ENCODE measurements at places on chromosomes 3 and 15. TPM values are rescaled to one million over a fixed set of nuclear protein-coding genes. Genes with fewer than 3 reads are reported as not detected.

DNA sequence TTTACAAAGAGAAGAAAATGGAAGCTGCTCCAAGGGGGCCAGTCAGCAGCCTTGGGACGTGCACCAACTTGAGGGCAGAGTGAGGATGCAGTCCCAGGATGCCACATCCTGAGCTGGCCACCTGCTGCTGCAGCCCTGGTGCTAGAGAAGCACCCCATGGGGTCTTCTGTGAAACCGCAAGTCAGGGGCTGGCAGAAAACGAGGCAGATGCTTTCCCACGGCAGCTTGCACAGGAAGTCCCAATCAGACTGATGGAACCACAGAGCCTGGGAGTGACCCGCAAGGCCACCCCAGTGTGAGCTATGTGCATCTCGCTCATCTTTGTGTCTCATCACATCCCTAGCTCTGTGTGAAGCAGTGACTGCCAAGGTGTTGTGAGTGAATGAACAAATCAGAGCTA lies 76.5 kb downstream of the NUP210 start:
- DNase-seq: no peak

- no peak for DNase-seq
Observed at GRCh38 chr15:100903168-100903554, 16.0 kb upstream of the LRRK1 start.

- no peak for DNase-seq
Observed at GRCh38 chr3:181230258-181230657, 240.7 kb upstream of the DNAJC19 start.

DNA sequence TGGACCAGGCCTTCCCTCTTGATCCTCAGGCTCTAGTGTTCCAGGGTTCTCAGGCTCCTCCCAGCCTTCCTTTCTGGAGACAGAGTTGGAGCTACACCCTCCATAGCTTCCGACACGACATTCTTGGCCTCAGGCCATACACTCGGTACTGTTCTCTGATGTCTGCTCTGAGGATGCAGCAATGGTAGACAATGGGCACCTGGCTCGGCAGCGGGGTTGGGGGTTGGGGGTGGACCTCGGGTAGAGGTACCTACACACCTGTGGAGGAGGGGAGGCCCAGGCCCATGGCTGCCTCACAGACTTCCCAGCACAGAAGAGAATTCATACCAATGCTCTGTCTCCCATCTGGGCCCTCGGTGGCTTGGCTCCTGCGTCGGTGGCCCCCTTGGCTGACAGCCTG lies 21.4 kb downstream of the CCDC13 start:
- DNase-seq: no peak

DNA sequence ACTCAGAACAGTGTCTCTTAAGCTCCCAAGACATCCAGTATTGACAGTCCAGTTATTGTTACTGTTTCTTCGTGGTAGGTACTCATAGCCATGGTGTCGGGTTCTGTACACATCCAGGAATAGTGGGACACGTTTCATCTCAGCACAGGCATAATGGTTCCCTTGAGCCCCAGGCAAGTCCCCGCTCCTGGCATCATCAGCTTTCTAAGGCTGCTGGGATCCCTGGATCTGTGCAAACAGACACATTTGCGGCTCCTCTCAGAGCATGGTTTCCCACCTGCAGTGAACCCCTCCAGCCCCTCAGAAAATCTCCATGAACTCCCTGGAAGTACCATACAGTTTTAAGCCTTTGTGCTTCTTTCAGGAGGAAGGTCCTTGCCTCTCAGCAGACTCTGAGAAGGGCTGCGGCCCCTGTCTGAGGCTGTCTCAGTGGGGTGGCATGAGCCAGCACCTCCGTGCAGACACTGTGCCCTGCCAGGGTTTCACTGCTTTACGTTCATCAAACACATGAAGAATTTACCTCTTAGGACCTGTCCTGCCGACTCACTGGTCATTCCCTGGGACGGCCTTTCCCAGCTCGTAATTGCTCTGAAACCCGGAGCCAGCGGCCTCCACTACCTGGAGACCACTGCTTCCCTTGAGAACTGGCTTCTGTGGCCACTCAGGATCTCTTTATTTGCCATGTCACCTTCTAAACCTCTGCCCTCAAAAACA lies 124.9 kb downstream of the LRRK1 start:
- DNase-seq: peak; percentile 1

Gene KCNMB2
- total RNA-seq: 0.82 TPM

DNA sequence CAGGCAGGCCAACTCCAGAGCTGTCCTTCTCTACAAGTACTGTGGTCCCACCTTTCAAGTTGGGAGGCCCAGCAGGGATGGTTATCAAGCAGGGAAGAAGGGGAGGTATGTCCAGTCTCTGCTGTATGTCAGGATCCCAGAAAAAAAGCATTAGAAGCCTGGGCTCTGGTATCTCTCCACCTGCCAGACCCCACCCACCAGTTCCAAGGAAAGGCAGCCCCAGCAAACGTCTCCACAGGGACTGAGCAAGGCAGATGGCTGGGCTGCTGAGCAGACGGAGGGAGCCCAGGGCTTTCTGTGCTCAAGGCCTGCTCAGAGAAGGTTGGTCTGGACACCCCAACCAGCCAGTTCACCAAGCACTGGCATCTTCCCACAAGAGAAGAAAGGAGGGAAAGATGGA lies 287.8 kb downstream of the XXYLT1 start:
- DNase-seq: no peak

- peak; percentile 32 for DNase-seq
Observed at GRCh38 chr15:90873998-90874605, 5.7 kb downstream of the FURIN start.

Gene AGBL1
- total RNA-seq: 0.40 TPM

Gene CIDEC
- total RNA-seq: 1.00 TPM

DNA sequence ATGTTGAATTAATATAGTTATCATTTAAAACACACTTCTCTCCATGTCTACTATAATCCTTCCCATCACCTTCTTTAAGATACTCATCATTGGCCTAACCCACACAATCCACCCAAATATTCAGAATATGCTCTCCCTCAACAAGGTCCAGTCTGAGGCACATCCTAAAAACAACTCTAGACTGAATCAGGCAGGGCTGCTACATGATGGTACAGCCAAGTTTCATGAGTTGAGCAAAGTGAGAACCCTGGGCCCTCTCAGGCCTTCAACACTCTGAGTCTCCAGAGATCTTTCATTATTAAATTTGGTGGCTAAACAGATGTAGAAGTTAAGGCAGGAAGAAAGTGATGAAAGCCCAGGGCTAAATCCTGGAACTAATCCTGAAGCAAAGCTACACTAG lies 16.2 kb downstream of the ZNF148 start:
- no peak for DNase-seq

DNA sequence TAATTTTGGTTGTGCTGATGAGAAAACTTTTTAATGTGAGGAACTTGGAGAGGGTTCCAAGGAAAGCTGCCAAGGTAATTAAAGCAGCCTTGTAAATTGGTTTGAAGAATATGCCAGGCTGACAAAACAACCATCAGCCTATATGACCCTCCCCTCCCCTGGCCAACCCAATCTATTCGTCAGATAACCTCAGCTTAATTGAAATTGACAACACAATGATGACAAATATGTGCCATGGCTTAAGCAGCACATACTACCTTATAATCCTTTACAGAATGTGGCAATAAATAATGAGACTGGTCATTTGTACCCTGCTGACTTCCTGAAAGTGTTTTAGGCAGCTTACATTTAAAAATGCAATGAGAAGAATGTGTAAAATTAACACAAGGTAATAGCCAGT lies 118.2 kb downstream of the EFHB start:
- DNase-seq: no peak

- no peak for DNase-seq
Observed at GRCh38 chr3:72606005-72606800, 242.0 kb downstream of the SHQ1 start.

DNA sequence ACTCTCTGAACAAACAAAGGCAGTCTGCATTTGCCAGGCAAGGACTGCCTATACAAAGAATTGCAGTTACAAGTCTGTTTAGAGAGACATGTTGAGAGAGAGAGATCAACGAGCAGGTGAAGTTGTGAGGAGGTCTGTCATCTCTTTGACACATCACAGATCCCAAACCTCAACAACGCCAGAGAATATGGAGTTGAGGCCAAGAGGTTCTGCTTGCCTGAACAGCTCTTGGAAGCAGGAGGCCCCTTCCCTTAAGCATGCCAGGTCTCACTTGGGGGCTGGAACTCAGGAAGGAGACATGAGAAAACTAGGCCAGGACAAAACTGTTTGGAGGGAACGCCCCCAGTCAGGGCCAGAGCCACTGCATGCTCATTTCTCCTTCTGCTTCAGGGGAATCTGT lies 22.3 kb upstream of the MUSTN1 start:
- DNase-seq: no peak

Data from transverse colon (tissue), 4 donors.